ENCODE measurements at places on chromosomes 12 and 14. TPM values are rescaled to one million over a fixed set of nuclear protein-coding genes. Genes with fewer than 3 reads are reported as not detected.

The IFI27 gene
- 15.9 TPM for polyA plus RNA-seq

The SLC22A17 gene
- 3.9 TPM for polyA plus RNA-seq

The TAS2R9 gene
- polyA plus RNA-seq = not detected

The FAM90A1 gene
- polyA plus RNA-seq = 0.10 TPM

The APOF gene
- polyA plus RNA-seq = not detected

The SLCO1A2 gene
- polyA plus RNA-seq = not detected

The CD69 gene
- 145 TPM for polyA plus RNA-seq

The SSPN gene
- not detected for polyA plus RNA-seq

- H3K4me1 ChIP-seq = peaks cover 8% of the 10 kb centered on the region
- no peak overlapping the region for H3K4me3 ChIP-seq
- H3K36me3 ChIP-seq = no peaks in the 10 kb centered on the region
- no peak overlapping the region for H3K27ac ChIP-seq
Measured at GRCh38 chr14:51566831-51567582, 84.7 kb upstream of the FRMD6 start.

- H3K4me1 ChIP-seq = peaks cover 21% of the 10 kb centered on the region
- DNase-seq = peak; percentile 57
- no peak overlapping the region for H3K4me3 ChIP-seq
- no peak overlapping the region for H3K27ac ChIP-seq
Measured at GRCh38 chr14:61296719-61297502, 15.8 kb upstream of the TMEM30B start.

- no peak overlapping the region for H3K4me3 ChIP-seq
- H3K27me3 ChIP-seq = no peaks in the 10 kb centered on the region
Measured at GRCh38 chr14:88289234-88289633, 33.8 kb downstream of the KCNK10 start.

DNA sequence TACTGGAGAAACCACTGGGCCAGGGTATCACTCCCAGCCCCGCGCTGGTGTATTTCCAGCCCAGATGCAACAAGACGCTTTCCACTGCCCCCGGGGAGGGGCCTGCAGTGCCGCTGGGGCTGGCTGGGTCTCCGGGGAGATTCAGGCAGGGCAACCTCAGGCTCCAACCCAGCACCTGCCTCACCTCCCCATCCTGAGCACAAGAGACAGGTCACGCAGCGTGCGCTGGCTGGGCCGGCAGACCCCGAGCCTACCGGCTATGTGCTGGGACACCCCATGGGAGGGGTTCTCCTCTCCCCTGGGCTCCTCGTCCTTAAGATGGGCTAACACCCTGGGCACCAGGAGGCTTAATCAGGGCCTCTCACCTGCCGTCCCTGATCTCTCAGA, 80.9 kb downstream of the RFLNA start:
- H3K36me3 ChIP-seq = peaks cover 15% of the 10 kb centered on the region
- no peak for DNase-seq
- H3K4me1 ChIP-seq = no peaks in the 10 kb centered on the region
- H3K27ac ChIP-seq = no peak overlapping the region

GRCh38 chr14:62158779-62159178, 396.6 kb downstream of the SNAPC1 start:
- no peak overlapping the region for H3K4me3 ChIP-seq
- H3K4me1 ChIP-seq = no peaks in the 10 kb centered on the region
- H3K27ac ChIP-seq = no peak overlapping the region
- no peaks in the 10 kb centered on the region for H3K36me3 ChIP-seq

DNA sequence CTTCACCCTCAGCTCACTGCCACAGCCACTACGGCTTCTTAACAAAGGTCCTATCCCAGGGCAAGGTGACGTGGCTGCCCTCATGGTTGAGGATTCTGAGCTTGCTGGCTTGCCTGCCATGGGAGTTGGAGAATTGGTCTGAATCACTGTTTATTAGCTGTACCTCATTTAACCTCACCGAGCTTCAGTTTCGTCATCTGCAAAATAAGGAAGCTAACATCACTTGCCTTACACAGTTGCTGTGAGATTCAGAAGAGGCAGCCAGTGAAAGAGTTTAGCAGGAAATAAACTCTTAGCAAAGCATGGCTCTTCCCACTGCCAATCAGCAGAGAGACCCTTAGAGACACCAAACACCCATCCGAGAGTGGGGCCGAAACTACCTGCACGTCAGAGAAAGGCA, 90.1 kb upstream of the KCNA1 start:
- no peak overlapping the region for H3K4me3 ChIP-seq
- H3K27me3 ChIP-seq = no peaks in the 10 kb centered on the region
- H3K4me1 ChIP-seq = peaks cover 26% of the 10 kb centered on the region
- no peak overlapping the region for H3K27ac ChIP-seq
- DNase-seq = no peak

- no peaks in the 10 kb centered on the region for H3K36me3 ChIP-seq
- DNase-seq = peak; percentile 58
- peak within 1 kb of the TSS; percentile 56 for H3K4me3 ChIP-seq
- peaks cover 7% of the 10 kb centered on the region for H3K4me1 ChIP-seq
- peaks cover 4% of the 10 kb centered on the region for H3K27me3 ChIP-seq
Measured at GRCh38 chr14:23352506-23353432, at the start of gene SLC22A17. Gene SLC22A17, minus strand, starts transcription at chr14:23352887.

DNA sequence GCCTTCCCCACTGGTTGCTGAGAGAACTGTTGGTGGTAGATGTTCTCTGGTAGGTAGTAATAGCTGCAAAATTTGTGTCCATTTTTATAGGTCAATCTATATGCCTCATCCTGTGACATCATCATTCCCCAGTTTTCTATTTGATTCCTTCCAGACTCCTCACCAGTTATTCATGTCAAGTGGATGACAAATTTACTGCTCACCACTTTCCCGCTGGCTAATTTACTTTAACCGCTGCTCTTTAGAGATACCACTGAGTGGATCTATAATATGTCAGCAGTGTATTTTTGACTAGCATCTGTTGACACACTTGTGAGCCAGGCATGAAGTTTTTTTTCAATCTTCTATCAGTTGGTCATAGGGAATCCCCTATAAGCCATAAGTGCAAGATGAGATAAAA, 24.6 kb downstream of the GPR65 start:
- H3K4me3 ChIP-seq = no peak overlapping the region
- DNase-seq = no peak
- no peak overlapping the region for H3K27ac ChIP-seq
- H3K27me3 ChIP-seq = no peaks in the 10 kb centered on the region

GRCh38 chr14:83566567-83566966, 1963.4 kb upstream of the FLRT2 start:
- H3K36me3 ChIP-seq = no peaks in the 10 kb centered on the region
- no peaks in the 10 kb centered on the region for H3K4me1 ChIP-seq
- no peak overlapping the region for H3K4me3 ChIP-seq
- no peaks in the 10 kb centered on the region for H3K27me3 ChIP-seq
- H3K27ac ChIP-seq = no peak overlapping the region

DNA sequence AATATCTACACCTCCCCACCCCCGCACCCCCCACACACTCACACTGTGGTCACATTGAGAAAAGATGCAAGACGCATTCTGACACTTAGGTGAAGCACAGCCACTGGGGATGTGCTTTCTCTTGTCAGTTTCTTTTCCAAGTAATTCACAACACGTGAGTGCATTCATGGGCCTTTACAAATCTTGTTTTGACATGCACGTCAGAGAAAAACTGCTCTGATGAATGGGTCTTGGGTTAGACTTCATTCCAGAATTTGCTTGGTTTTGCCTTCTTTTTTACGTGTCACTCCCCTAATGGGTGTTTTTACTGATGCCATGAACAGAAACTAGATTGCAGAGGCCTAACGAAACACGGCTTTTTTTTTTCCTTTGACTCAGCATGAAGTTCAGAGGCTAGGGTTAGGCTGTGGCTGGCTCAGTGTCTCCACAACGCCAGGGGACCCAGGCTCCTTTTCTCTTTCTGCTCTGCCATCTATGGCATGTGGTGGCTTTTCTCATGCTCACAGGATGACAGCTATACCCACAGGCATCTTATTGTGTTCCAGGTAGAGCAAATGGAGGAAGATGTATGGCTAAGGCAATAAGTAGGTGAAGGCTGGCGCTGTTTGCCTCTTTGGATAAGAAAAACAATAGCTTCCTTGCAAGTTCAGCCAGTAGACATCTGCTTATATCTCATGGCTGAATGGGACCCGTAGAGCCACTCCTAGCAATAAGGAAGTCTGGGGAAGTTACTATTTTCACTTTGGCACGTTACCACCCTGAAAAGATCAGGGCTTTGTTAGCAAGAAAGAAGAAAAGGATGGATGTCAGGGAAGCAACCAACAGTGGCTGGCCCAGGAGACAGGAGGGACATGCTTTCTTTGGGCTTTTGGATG, 253.3 kb downstream of the SLC15A4 start:
- no peak overlapping the region for H3K4me3 ChIP-seq
- H3K27me3 ChIP-seq = no peaks in the 10 kb centered on the region
- H3K36me3 ChIP-seq = no peaks in the 10 kb centered on the region
- no peak overlapping the region for H3K27ac ChIP-seq
- H3K4me1 ChIP-seq = no peaks in the 10 kb centered on the region

DNA sequence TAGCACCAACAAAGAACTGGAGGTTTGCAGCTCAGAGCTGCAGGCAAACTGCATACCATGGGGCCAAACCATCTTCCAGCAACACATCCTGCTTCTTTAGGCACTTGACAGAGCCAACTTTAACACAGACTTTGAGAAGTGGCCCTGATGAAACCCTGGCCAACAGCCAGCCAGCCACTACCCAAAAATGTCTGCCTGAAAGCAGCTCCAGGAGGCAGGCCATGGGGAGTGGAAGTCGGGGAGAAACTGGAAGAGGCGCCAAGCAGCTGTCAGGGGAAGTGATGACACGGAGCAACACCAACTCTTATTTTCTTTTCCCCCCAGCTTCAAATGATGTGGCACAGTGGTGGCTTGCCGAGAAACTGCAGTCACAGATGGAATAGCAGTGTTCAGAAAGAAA, 110.9 kb upstream of the PLXNC1 start:
- DNase-seq = no peak
- no peak overlapping the region for H3K4me3 ChIP-seq
- no peaks in the 10 kb centered on the region for H3K36me3 ChIP-seq
- H3K27me3 ChIP-seq = no peaks in the 10 kb centered on the region
- no peak overlapping the region for H3K27ac ChIP-seq
- peaks cover 15% of the 10 kb centered on the region for H3K4me1 ChIP-seq

GRCh38 chr14:96538990-96539317, 36.8 kb downstream of the PAPOLA start:
- H3K4me3 ChIP-seq = no peak overlapping the region
- peaks cover 13% of the 10 kb centered on the region for H3K36me3 ChIP-seq
- no peaks in the 10 kb centered on the region for H3K27me3 ChIP-seq

- H3K36me3 ChIP-seq = no peaks in the 10 kb centered on the region
- peaks cover 8% of the 10 kb centered on the region for H3K4me1 ChIP-seq
- no peak for DNase-seq
- no peak overlapping the region for H3K27ac ChIP-seq
- no peak overlapping the region for H3K4me3 ChIP-seq
Measured at GRCh38 chr14:103514596-103515421, 7.8 kb downstream of the CKB start.

DNA sequence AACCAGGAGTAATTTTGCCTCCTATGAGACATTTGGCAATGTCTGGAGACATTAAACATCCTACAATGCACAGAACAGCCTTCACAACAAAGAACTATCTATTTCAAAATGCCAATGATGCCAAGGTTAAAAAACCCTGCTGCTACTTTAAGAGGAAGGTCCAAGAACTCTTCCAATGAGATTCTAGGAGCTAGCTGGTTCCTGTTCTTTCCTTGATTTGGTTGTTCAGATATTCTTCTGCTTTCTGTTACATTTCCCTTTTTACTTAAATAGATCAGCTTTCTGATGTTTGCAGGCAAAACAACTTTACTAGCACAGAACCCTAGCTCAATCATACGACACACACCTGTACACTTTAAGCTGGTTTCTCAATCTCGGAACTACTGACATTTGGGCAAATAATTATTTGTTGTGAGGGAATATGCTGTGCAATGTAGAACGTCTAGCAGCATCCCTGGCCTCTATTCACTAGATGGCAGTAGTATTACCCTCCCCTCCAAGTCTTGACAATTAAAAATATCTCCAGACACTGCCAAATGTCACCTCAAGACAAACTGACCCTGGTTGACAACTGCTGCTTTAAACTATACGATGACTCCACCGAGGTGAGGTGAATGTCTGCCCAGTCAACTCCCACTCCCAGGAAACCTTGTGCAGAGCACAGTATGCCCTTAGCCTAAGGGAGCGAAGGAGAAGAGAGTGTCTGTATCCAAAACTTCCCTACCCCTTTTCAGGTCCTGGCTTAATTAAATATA, 4.4 kb downstream of the BLTP3B start:
- DNase-seq = peak; percentile 19
- no peaks in the 10 kb centered on the region for H3K27me3 ChIP-seq
- H3K4me1 ChIP-seq = peaks cover 20% of the 10 kb centered on the region
- H3K27ac ChIP-seq = no peak overlapping the region
- no peaks in the 10 kb centered on the region for H3K36me3 ChIP-seq
- H3K4me3 ChIP-seq = no peak overlapping the region

DNA sequence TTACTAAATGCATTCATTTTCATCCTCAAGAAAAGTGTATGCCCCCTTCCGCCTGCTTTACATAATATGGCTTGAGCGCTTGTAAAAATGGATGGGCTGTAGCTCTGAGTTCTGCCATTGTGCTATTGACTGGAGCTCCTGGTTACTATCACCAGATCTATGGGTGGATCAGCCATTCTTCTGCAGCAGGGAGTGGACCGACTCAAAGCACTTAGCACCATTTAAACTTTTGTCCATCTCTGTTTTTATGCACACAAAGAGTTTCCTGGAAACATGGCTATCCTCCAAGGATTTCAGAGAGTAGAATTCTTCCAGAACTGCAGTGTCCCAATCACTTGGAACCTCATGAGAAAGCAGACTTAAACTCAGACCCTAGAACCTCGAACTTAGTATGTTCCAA, 4.5 kb upstream of the NUMB start:
- no peak overlapping the region for H3K27ac ChIP-seq
- H3K27me3 ChIP-seq = no peaks in the 10 kb centered on the region
- H3K4me3 ChIP-seq = no peak overlapping the region

DNA sequence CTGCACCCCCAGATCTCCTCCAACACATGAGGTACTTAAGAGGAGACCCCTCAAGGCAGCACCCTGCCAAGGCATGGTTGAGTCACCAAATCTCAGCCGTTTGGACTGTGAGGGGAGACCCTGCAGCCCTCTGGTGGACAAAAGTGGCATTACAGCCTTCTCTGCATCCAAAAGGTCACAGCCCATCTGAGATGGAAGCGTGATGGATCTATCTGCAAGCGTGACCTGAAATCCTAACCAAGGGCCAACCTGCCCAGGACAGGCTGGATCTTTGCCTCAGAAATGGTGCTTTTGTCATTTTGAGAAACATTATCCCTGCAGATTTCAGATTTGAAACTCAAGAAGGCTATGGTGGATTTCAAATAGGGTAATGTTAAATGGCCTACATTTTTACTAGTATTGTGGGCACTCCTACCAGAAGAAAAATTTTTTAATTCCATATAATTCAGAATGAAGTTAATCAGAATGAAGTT, 23.7 kb upstream of the DHRS4 start:
- no peaks in the 10 kb centered on the region for H3K4me1 ChIP-seq
- H3K4me3 ChIP-seq = no peak overlapping the region
- DNase-seq = peak; percentile 73
- no peak overlapping the region for H3K27ac ChIP-seq
- H3K27me3 ChIP-seq = no peaks in the 10 kb centered on the region
- no peaks in the 10 kb centered on the region for H3K36me3 ChIP-seq

Data from CD4-positive, alpha-beta memory T cell (primary cell).